ENCODE measurements at places on chromosomes 12 and 14. TPM values are rescaled to one million over a fixed set of nuclear protein-coding genes. Genes with fewer than 3 reads are reported as not detected.

GRCh38 chr12:116609319-116610114 lies 50.3 kb downstream of the MAP1LC3B2 start:
- peak; percentile 57 for DNase-seq

GRCh38 chr14:70655110-70655826 lies 13.6 kb downstream of the TTC9 start:
- peak; percentile 16 for DNase-seq

- DNase-seq = peak; percentile 98
Observed at GRCh38 chr12:7060353-7060954, at the start of gene C1S. C1S (plus strand) TSS chr12:7060718; CDS start chr12:7061913, 1,195 bp downstream.

Gene LPCAT3
- 4.8 TPM for total RNA-seq

Gene DTX1
- total RNA-seq = 2.9 TPM

Gene IRAK3
- 21.9 TPM for total RNA-seq

Gene VWF
- total RNA-seq = 99.9 TPM
